ENCODE measurements at places on chromosomes 1 and 21.

GRCh38 chr1:98796049-98796448 is 134.5 kb downstream of the SNX7 start:
- no peak for DNase-seq

DNA sequence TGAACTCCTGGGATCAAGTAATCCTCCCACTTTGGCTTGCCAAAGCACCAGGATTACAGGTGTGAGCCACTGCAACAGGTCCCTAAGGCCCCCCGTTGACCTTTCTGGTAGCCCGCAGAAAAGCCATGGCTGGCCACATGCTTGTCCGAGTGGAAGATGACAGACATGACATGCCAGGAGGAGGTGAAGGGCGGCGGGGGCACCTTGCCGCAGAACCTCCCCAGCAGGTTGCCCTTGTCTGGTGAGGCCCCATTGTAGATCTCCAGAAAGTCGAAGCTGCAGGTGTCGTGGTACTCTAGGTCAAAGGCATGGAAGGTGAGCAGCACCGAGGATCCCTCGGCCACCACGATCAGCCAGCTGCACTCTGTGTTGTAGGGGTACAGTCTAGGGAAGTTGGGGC is 8.4 kb downstream of the CDCP2 start:
- no peak for DNase-seq

- no peak for DNase-seq
Measured at GRCh38 chr1:45117766-45118165, 88.6 kb downstream of the ZSWIM5 start.

GRCh38 chr1:198079432-198079951 is 77.3 kb upstream of the NEK7 start:
- DNase-seq = no peak

Measured in fibroblast of skin of scalp (primary cell).